ENCODE measurements at places on chromosomes 13 and 19.

DNA sequence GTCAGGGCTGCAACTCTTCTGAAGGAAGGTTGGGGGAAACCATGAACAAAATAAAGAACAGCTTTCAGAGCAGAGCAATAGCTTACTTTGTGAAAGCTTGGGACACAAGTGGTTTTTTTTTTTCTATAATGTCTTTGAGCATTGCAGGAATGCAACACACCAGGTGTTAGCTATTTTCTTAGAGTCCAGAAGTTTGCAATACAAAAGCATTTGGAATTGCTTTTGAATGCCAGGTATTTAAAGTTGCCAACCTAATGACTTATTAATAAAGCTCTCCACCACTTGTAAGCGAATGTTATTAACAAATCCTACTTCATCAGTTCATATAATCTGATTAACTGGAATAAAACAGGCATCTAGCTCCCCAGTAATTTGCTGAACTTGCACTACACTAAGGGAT is 172.6 kb downstream of the NUFIP1 start:
- no peak for DNase-seq

DNA sequence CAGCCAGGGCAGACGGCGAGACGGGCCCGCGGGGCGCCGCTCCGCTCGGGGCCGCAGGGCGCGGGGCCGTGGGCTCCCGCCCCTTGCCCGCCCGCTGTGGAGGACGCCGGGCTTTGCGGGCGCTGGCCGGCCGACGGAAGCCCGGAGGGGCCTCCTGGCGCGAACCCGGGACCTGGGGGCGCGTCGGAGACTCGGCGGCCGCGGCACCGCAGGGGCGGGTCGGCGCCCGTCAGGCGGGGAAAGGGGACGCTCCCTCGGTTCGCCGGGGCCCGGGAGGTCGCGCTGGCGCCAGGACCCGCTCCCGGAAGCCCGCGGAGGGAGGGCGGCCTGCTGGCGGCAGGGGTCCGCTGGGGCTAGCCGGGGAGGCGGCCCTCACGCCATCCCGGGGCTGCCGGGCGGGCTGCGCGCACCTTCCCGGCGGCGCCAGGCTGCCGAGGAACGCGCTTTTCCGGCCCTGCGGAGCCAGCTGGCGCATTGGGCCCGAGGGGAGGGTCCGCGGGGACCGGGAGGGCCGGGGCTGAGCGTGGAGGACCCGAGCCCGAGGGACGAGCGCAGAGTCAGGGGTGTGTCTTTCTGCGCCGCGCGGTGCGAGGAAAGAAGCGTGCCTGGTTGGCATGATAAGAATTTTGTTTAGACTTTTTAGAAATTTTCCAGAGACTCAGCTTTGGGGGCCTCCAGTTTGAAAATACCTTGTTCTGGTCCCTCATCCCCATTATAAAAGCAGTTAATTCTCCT is 511 bp downstream of the GARRE1 start:
- DNase-seq = peak; percentile 72

GRCh38 chr19:34300380-34300779 is 46.0 kb downstream of the GARRE1 start:
- no peak for DNase-seq

DNA sequence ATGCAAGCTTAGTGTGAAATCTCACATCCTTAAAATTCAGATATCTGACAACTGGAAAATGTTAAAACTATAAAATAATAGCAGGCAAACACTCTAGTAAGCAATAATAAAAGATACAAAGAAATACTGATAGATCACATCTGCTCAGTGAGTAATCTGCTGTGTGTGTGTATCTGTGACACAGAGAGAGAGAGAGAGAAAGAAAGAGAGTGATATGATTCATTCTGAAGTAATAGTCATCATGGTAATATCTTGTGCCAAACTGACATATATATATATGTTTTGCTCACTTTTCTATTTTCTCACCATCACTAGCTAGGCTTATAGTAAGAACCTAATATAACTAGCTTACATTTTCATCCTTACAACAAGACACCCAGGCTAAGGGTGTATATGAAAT is 288.0 kb upstream of the SLITRK6 start:
- no peak for DNase-seq

DNA sequence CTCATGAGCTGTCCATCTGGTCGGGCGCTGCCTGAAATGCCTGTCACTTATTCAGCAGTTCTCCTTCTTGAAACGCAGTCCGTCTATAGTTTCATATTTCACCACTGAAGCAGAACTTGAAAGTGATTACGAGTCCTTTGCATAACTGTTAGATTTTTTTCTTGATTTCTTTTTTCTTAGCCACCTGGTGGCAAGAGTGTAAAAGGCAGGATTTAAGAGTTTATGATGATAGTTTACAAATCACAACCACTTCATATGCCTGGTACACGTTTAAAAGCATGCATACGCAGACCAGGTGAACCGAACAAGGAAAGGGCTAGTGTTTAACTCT is 45.8 kb downstream of the GGACT start:
- DNase-seq = peak; percentile 55

DNA sequence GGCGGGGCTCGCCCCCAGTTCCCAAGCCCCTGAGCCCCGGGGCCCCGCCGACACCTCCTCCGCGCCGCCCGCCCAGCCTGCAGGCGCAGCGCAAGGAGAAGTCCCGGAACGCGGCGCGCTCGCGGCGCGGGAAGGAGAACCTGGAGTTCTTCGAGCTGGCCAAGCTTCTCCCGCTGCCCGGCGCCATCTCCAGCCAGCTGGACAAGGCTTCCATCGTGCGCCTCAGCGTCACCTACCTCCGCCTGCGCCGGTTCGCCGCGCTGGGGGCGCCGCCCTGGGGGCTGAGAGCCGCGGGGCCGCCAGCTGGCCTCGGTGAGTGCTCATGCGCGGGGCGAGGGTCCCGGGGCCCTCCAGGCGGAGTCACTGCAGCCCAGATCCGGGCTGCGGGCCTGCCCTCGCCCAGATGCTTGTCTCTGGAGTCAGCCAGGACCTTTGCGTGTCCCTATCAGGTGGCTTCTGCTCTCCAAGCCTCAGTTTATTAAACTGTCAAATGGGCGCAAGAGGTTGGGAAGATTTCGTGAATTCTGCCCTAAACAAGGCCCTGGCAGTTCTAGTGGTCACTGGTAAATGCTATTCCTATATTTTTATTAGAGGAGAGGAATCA is 2.0 kb downstream of the NPAS1 start:
- DNase-seq = no peak

- no peak for DNase-seq
Observed at GRCh38 chr13:94270556-94270955, 208.9 kb downstream of the DCT start.

GRCh38 chr13:53254500-53254899 is 225.9 kb downstream of the OLFM4 start:
- no peak for DNase-seq

DNA sequence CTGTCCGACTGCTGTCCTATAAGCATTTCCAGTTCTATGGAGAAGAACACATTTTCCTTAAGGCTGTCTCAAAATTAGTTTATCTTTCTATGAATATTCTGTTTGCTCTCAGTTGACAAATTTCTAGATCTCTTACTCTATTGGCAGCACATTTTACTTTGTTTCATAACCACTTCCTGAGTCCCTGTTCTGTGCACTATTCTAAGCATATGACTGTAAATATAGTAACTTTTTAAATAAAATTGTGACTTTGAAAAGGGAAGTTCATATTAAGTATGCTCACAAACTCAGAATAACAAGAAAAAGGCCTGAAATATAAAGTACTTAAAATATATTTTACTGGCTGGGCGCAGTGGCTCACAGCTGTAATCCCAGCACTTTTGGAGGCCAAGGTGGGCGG is 56.5 kb upstream of the HTR2A start:
- DNase-seq = no peak

DNA sequence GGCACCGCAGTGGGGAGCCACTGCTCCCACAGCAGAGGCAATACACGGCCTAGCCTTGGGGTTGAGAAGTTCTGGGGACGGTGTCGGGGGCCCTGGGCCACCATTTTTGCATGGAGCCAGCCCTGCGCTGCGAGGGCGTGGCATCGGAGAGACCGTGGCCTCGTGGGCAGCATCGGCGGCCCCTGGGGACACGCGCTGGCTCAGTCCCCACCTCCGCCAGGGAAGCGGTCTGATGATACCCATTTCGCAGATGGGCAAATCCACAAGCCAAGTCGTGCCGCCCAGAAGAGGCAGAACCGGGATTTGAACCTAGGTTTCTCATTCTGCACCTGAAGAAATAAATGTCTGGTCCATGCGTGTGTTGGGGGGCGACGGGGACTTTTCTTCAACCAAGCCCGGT is 1.2 kb upstream of the UPK1A start:
- no peak for DNase-seq
